Pons (tissue), 1 donor: ENCODE measurements at places on chromosomes 12 and 14.

DNA sequence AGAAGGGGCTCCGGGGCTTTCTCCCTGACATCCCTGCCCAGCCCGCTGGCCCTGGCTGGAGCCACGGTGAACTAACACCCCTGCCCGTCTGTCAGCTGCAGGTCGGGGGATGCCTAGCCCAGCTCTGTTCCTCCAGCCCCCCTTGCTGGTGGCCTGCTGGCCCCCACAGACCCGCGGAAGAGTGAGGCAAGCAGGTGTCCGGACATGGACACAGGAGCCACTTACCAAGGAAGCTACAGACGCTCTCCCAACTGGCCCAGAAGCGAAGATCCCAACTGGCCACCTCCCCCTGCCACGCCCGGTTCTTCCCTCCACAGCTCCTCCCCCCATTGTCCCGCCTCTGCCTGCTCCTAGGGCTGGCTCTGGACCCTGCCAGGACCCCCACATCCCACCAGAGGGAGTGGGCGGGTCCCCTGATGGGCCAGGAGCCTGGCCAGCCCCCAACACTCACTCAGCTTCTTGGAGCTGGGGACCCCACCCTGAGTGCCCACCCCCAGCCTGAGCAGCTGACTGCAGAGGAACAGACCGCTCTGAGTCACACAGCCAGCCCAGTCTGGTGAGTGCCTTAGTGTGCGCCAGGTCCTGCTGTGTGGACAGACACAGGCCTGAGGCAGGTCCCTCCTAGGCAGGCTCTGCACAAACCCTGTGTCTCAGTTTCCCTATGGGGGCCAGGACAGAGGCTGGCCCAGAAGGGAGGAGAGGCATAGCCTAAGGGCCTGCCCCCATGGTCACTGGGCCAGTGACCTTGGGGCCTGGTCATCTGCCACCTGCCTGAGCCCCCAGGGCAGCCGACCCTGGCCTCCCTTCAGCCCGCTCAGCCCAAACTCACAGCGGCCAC lies 7.7 kb downstream of the AHNAK2 start:
- no peak for DNase-seq

DNA sequence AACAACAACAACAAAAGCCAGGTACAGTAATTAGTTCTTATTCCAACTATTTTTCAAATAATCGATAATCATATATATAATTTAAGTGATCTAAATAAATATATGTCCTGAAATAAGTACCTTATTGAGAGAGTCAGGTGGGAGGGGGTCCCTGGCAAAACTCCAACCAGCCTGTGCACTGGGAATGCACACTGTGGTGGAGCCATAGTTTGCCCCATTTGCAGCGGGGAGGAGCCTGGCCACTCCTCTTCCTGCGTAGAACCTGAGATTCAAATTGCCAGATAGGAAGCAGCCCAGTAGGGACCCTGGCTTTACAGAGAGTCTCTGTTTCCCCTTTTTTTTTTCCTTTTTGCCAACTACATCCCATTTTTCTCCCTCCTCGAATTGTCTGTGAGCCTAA lies 26.4 kb downstream of the CPNE8 start:
- no peak for DNase-seq

DNA sequence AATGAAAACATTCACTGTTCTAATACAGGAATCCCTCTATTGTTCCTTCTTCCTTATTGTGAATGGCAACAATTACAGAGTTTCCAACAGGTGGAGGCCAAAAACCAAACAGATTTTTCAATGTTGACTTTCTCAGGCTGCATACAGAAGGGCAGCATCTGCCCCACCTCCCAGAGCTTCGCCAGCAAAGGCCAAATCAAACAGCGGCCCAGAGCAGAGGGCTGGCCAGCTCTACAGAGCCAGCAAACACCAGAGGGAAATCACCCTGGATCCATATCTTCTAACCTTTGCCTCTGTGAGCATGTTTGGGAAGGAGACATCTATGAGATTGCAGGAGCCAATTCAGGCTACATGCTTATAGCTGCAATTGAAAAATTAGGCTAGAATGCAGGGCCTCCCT lies 4.4 kb upstream of the CRACR2A start:
- DNase-seq: no peak

- no peak for DNase-seq
These were observed 19.1 kb upstream of the SLC17A8 start for GRCh38 chr12:100337727-100338126.

DNA sequence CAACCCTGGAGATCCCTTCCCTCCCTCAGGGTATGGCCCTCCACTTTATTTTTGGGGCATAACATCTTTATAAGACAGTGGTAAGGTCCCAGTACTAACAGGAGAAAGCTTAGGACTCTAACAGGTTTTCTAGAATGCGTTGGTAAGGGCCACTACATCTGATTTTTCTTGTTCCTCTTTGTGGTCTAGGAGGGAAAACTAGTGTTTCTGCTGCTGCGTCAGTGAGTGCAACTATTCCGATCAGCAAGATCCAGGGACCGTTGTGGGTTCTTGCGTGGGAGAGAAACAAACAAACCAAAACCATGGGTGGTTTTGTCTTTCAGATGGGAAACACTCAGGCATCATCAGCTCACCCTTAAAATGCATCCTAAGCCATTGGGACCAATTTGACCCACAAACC lies 123.6 kb upstream of the SLC16A7 start:
- no peak for DNase-seq

GRCh38 chr12:1935242-1935641 lies 16.8 kb upstream of the CACNA2D4 start:
- no peak for DNase-seq

GRCh38 chr12:67442896-67443295 lies 173.7 kb downstream of the CAND1 start:
- DNase-seq: no peak

- DNase-seq: no peak
These were observed 590.5 kb upstream of the ATP2B1 start for GRCh38 chr12:90299121-90299520.

DNA sequence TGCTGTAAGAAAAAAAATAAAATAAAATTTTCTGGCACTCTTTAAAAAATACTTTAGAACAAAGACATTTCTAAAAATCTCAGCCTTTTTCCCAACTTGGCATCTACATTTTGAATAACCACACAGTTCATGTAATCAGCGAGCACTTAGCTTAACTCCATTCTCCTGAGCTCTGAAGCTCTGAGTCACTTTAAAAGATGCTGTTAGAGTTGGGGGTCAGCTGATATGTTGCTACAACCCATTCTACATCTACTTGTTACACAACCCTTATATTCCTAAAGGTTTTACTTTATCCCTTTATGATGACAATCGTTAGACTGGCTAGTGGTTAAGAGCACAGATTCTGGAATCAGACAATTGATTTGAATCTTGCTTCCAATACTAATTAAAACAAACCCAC lies 48.3 kb downstream of the SLC41A2 start:
- DNase-seq: no peak

DNA sequence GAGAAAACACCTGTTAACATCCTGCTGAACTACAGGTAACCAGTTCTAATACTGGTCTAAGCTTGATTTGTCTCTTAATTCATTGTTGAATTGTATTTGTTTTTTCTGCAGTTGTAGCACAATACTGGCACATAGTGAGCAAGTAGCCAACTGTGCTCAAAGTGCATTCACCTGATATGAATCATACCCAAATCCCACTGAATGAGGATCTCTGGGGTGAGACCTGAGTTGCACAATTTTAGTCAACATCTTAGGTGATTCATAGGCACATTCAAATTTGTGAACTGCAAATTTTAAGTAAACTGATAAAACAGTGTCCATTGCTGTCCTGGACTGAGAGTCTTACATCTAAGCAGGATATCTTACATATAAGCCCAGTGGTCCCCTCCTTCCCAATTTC lies 12.8 kb downstream of the KCNC2 start:
- no peak for DNase-seq

DNA sequence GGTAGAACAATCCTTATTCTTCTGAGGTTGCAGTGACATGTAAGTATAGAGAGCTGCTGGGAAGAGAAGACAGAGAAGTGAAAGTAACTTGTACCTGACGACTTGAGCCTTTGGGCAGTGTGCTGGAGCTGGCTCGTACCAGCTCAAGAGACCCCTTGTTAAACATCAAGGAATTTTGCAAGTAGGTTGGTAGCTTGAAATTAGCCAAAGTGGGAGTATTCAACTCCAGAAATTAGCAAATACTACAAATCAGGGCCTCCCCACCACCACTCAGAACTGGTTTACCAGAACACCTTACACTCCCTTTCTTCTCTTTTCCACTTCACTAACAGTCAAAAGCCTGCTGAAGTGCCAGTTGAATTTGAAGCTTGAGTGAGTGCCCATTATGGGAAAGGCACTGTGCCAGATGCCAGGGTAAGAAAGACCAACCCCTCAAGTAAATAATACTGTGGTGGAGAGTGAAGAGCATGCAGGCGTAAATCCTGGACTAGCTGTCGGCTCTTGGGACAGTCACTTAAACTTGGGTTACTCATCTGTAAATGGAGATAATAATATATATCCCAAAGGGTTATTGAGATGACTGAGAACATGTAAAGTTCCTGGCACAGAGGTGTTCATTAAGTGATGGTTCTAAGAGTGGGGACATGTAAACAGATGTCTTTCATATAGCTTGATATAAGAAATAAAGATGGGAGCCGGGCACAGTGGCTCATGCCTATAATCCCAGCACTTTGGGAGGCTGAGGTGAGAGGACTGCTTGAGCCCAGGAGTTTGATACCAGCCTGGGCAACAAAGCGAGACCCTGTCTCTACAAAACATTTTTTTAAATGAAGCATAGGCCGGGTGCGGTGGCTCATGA lies 27.0 kb upstream of the EID3 start:
- no peak for DNase-seq

DNA sequence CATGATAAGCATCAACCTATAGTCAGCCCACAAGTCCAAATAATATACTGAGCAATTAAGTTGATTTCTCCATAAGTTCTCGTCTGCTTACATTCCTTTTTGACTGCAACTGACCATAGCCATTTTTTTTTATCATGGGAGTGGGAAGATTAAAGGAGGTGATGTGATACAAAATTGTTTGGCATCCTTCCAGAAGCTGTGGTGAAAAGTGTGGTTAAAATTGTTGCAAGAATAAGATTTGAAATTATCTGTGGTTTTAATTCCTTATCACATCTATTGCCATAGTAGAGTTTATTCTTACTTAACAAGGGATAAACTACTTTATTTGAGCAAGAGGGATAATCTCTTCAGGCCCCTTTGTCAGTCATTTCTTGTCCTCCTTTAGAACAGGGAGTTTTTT lies 50.7 kb downstream of the LIN52 start:
- DNase-seq: no peak

- no peak for DNase-seq
These were observed 2.0 kb downstream of the RAN start for GRCh38 chr12:130873825-130874224.

GRCh38 chr12:120642121-120642520 lies 1.7 kb downstream of the CABP1 start:
- no peak for DNase-seq

DNA sequence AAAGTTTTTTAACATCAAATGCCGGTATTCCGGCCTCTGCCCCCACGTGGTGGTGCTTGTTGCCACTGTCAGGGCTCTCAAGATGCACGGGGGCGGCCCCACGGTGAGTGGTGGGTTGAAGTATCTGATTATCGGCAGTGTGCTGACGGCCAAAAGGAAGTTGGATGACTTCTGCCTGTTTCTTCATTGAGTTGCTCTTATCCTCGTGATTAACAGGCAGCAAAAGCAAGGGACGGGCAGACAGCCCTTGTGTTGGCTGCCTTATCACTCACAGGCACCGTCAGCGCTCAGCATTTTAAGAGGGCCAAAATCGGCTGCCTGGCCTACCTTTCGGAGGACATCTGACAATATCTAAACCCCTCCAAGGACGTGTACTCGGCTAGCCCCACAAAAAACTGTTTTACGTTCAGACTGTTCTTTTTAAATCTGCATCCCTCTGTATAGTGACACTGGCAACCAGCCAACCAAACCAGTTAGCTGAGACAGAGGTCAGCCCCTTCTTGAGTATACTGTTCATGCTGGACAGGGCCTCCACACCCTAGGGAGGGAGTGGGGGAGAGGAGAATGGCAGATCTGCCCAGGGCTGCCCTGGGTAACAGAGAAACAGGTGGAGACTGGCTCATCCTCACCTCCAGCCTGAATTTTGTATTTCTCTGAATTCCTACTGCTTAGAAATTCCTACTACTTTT lies 22.9 kb upstream of the AKAP5 start:
- DNase-seq: no peak

- no peak for DNase-seq
These were observed 39.6 kb downstream of the TC2N start for GRCh38 chr14:91827746-91828145.

GRCh38 chr12:12791756-12792369 lies 6.4 kb downstream of the APOLD1 start:
- no peak for DNase-seq

- DNase-seq: no peak
These were observed 7.4 kb upstream of the PTGES3 start for GRCh38 chr12:56695327-56696101.

DNA sequence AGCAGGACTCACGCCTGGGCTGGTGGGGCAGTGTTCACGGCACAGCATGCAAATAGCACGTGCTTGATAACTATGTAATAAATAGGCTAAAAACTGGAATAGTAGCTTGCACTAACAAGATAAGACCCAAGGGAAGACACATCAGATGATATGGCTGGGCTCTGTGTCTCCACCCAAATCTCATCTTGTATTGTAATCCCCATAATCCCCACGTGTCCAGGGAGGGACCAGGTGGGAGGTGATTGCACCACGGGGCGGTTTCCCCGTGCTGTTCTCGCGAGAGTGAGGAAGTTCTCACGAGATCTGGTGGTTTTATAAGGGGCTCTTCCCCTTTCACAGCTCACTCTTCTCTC lies 46.9 kb downstream of the RIMBP2 start:
- no peak for DNase-seq

GRCh38 chr14:61588419-61588901 lies 106.9 kb upstream of the HIF1A start:
- no peak for DNase-seq

- no peak for DNase-seq
These were observed 209.4 kb downstream of the NAV3 start for GRCh38 chr12:78040111-78040510.

- DNase-seq: no peak
These were observed 15.0 kb upstream of the ETFBKMT start for GRCh38 chr12:31644536-31644935.

DNA sequence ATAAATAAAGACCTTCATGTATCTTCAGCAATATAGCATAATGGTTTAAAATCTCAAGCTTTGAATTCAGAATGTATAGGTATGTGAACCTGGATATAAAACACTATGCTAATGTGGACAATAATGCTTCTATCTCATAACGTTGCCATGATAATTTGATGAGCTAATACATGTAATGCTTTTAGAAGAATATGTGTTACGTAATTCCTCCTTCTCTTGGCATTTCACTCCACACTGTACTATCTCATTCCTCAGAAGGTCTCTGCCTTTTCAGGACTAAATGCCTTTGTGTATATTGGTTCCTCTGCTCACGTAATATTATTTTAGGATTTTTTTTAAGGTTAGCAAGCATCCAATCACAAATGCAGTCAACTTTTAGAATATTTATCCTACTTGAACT lies 86.5 kb downstream of the FOXA1 start:
- DNase-seq: no peak
